Skin of body (tissue), 3 donors: ENCODE measurements at places on chromosomes 5 and 9. TPM values are rescaled to one million over a fixed set of nuclear protein-coding genes. Genes with fewer than 3 reads are reported as not detected.

- no peak for DNase-seq
These were observed 15.0 kb downstream of the STK10 start for GRCh38 chr5:172172912-172173563.

COL23A1 gene
- total RNA-seq, result 4.6 TPM

DNA sequence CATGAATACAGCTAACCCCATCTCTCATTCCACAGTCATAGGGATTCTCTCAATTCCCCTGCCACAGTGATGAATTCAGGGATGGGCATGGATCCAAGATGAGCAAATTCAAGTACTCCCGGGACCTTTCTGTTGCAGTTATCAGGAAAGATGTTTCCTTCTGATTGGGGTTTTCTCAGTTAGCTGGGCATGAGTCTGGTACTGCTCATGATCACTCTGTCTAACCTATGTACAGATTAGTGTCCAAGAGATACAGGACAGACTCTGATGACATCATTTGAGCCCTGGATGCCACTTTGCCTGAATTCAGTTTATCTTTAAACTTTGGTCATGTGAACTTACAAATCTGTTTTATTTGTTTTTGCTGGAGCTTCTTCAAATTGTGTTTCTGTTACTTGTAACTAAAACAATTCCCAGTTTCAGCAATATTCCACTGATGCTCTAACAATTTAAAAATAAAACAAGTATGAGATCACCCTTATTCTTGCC, 257.7 kb upstream of the KLF9 start:
- DNase-seq, result peak; percentile 40

DNA sequence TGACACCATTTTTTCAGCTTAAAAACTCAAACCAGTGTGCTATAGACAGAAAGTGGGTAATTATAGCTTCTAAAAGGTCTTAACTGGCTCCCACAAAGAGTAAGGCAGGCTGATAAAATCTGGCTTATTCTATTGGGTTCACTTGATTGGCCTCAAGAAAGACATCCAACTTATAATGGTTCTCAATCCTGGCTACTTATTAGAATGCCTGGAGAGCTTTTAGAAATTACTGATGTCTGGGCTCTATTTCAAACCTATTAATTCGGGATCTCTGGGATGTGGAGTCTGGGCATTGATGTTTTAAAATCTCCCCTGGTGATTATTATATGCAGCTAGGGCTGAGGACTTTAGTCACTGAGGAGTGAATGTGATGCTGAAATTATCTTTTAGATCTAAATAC, 188.0 kb downstream of the TARS1 start:
- no peak for DNase-seq

LOX gene
- 170 TPM for total RNA-seq

- DNase-seq, result no peak
These were observed 19.8 kb downstream of the IL12B start for GRCh38 chr5:159310511-159310910.

ENTREP1 gene
- 6.7 TPM for total RNA-seq

DNA sequence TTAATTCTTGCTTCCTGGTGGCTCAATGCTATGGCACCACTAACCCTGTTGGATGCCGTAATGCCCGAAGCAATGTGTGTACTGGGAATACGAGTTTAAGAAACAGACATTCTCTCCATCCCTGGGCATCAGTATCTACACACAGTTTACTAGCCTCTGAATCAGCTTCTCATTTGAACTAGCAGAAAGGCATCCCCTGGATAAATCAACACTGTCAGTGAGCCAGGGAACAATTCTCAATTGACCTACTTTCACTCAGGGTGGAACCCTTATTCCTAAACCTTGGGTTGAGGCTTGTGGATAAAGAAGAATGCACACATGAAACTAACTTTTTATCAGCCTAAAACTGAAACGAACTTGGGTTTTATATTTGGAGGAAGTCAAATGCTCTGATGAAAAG, 331.0 kb downstream of the GADD45G start:
- DNase-seq, result no peak

- no peak for DNase-seq
These were observed 541.0 kb downstream of the RAB3C start for GRCh38 chr5:59123595-59124561.

DNA sequence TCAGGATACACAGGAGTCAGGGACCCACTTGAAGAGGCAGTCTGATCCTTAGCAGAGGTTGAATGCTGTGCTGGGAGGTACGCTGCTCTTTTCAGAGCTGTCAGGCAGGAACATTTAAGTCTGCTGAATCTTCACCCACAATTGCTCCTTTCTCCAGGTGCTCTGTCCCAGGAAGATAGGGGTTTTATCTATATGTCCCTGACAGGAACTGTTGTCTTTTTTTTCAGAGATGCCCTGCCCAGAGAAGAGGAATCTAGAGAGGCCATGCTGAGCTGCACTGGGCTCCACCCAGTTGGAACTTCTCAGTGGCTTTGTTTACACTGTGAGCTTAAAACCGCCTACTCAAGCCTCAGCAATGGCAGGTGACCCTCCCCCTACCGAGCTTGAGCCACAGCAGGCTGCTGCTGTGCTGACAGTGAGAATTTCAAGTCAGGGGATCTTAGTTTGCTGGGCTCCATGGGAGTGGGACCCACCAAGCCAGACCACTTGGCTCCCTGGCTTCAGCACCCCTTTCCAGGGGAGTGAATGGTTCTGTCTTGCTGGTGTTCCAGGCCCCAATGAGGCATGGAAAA, 169.0 kb downstream of the FBXL17 start:
- no peak for DNase-seq

- DNase-seq, result no peak
These were observed 147.3 kb downstream of the TTLL11 start for GRCh38 chr9:121945849-121946248.

- DNase-seq, result no peak
These were observed 11.2 kb upstream of the PAM start for GRCh38 chr5:102743900-102744299.

ENHO gene
- total RNA-seq, result 3.3 TPM

GRCh38 chr5:176817369-176817840, 7.0 kb downstream of the UNC5A start:
- DNase-seq, result no peak

- no peak for DNase-seq
These were observed 6.8 kb downstream of the IFNA8 start for GRCh38 chr9:21415493-21416267.

- DNase-seq, result peak; percentile 57
These were observed 4.0 kb downstream of the MFAP3 start for GRCh38 chr5:154042766-154043165.

ANGPTL2 gene
- 38.3 TPM for total RNA-seq

- DNase-seq, result no peak
These were observed 374.6 kb downstream of the SPATA31D1 start for GRCh38 chr9:82363198-82363597.

DNA sequence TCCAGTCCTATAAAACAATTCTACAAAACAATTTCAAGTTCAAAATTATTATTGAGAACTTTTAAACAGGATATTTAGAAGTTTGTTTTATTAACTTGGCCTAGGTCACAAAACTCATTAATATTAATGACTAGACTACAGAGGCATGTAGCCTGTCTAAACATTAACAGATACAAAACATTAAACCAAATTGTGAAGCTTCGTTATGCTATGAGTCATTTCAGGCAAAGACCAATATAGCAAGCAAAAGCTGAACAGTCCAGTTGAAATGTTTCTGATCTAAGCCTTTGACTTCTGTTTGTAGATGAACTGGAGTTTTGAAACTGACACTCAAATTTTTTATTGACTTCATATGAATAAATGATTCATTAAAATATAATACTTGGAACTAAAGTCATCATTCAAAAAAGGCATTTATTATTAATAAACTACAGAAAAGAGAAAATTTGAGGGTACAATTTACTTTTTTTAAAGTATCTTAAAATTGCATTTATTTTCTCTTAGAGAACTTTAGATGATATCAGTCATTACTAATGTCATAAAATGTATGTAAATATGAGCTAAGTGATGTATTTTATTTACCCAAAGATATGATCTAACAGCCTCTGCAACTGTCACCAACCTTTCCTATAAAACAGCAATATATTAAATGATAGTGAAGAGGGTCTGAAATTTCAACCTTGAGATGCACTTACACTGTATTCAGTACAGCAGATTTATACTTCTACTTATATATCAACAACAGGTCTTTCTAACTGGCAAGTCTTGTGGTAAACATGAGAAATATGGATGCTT, 188.8 kb downstream of the COMMD10 start:
- no peak for DNase-seq

GRCh38 chr5:180830253-180831138, 27.9 kb upstream of the MGAT1 start:
- no peak for DNase-seq

DNA sequence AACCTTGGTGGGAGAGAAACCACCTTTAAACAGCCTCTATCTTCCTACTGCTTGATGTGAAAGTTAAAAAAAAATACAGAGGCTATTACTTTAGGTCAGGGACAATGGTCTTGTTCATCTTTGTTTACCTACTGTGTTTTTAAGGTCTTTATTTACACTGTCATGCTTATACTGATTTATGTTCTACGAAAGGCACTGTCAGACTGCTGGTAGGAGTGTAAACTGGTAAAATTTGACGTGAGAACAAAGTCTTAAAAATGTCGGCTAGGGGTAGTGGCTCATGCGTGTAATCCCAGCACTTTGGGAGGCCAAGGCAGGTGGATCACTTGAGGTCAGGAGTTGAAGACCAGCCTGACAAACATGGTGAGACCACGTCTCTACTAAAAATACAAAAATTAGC, 42.1 kb upstream of the ELOVL7 start:
- DNase-seq, result no peak
